ENCODE measurements at places on chromosomes 4 and X.
A peak's percentile ranks its signal among the peaks of the same experiment; 100 is the strongest.

- no peak for DNase-seq
These were observed 20.8 kb downstream of the BCOR start for GRCh38 chrX:40076750-40077575.

GRCh38 chr4:7041801-7042502, 1.2 kb upstream of the TADA2B start:
- DNase-seq: no peak

GRCh38 chr4:10722957-10723356, 38.4 kb upstream of the CLNK start:
- no peak for DNase-seq

DNA sequence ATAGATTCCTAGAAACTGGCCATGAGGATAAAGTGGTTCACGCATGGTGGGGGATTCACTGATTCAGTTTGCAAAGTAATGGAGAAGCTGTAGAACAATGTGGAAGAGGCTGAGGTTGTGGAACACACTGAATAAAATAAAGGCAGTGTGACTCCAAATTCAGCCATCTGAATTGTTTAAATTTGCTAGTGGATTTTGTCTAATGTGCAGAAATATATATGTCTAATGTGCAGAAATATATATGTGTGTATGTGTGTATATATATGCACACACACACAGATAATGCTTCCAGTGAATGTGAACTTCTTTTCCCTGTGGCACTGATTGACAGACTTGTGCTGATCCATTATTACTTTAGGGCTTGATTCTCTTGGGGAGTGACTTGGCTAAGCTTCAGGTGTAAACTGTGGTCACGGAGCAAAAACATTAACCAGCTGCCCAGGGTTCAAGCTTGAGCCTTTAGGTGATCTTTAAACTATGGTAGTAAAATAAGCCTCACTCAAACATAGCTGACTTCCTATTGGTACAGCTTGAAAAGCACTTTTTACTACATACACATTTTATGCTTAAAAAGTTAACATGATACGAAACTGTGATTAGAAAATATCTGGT, 3.5 kb downstream of the STBD1 start:
- no peak for DNase-seq

DNA sequence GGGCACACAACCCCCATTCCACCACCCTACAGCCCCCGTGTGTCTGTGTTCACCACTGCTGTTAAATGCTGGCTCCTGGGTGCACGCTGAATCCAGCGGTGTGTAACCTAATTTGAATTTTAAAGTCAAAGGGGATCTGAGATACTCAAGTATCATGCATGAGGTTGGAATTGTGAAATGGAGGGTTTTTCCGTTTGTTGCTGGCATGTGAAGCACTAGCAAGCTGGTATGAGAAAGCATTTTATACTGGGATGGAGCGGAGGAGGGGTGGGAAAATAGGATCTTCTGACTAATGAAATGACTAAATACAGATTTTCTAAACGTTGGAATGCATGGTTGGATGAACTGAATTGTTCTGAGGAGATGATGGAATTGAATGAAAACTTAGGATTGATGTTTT, 36.9 kb upstream of the FAT1 start:
- DNase-seq: no peak

GRCh38 chr4:94669672-94670664, 87.8 kb upstream of the BMPR1B start:
- no peak for DNase-seq

GRCh38 chr4:66569228-66569627, 898.9 kb upstream of the EPHA5 start:
- DNase-seq: no peak

- no peak for DNase-seq
These were observed 9.0 kb upstream of the RPL34 start for GRCh38 chr4:108611365-108611764.

DNA sequence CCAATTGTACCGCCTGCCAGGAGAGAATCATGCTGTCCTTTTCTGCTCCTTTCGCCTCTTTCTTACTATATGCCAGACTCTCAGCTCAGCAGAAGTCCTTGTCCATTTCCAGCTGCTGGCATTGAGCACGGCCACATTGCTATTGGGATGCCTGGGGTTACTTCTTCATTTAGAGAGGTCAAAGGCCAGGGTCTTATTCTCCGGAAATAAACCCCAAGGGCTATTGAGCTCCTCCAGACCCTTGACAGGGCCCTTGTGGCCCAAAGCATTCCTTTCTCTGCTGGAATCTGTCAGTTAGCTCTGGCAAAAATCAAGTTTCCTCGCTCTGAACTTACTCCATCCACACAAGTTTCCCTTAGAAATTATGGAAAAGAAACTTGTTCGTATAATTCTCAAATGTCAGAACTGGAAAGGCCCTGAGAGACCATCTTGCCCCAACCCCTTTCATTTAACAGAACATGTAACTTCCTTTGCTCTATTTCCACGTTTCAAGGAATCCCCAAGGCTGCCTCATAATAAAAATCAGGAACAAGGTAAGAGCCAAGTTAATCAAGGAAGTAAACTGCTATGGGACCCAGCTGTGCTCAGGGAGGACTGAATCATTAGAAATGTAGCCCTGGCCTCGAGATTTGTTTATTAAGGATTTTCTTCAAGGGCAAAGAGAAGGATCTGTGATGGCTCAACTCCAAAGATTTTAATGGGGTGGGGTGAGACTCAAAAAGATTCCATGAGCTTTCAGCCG, 11.8 kb downstream of the AKAP4 start:
- DNase-seq: no peak

DNA sequence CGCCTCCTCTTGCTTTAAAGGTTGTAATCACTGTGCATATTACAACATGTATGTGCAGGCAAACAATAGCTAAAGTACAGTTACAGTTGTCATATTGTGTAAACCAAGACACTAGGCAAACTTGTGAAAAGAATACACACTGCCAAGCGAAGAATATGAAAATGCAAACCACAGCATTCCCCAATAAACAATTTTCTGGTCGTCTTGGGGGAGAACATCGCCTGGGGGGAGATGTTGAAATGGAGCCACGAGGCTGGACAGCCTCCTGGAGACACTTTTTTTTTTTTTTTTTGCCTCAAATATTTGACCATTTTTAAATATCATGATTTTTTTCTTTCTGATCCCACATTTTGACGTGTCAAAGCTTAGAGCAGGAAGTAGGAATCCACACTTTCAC, 51.7 kb upstream of the PDLIM3 start:
- DNase-seq: no peak

DNA sequence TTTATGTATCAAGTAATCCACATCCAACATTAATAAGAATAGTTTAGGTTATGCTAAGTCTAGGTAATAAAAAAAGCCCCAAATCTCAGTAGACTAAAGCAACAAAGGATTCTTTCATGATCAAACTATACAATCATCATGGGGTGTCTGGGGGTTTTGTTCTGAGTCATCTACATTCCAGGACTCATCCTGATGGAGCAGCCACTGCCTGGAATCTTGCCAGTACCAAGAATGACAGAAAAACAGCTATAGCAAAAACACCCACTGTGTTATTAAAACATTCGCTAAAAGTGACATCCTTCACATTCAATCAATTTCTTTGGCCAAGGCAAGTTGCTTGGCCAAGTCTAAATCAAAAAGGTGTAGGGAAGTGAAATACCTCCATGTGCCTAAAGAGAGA, 3.9 kb upstream of the ARHGEF38 start:
- DNase-seq: no peak

- DNase-seq: peak; percentile 57
These were observed 1.0 kb downstream of the RASGEF1B start for GRCh38 chr4:81470456-81471297.

GRCh38 chrX:10142041-10142599, 14.7 kb upstream of the CLCN4 start:
- no peak for DNase-seq
